Glutamatergic neuron (in vitro differentiated cells): ENCODE measurements at places on chromosomes 1 and 21. TPM values are rescaled to one million over a fixed set of nuclear protein-coding genes. Genes with fewer than 3 reads are reported as not detected.

The SPATA1 gene
- total RNA-seq = 1.3 TPM

The CHRM3 gene
- total RNA-seq = 1.3 TPM

The CERS2 gene
- 94.2 TPM for total RNA-seq

The ATP1A4 gene
- not detected for total RNA-seq

The TMEM9 gene
- 80.2 TPM for total RNA-seq

The CCDC27 gene
- total RNA-seq = not detected

The COL9A2 gene
- 3.3 TPM for total RNA-seq

The CLDN19 gene
- not detected for total RNA-seq

The NBPF6 gene
- total RNA-seq = not detected

The NUDT4B gene
- not detected for total RNA-seq

The PRDX6 gene
- total RNA-seq = 29.3 TPM

The CDA gene
- total RNA-seq = not detected
